Activated CD4-positive, CD25-positive, alpha-beta regulatory T cell (primary cell): ENCODE measurements at places on chromosomes 6 and 20.

- no peak for DNase-seq
Measured at GRCh38 chr6:104240865-104241264, 618.9 kb downstream of the HACE1 start.

GRCh38 chr6:112266331-112266730 is 12.0 kb upstream of the LAMA4 start:
- no peak for DNase-seq

DNA sequence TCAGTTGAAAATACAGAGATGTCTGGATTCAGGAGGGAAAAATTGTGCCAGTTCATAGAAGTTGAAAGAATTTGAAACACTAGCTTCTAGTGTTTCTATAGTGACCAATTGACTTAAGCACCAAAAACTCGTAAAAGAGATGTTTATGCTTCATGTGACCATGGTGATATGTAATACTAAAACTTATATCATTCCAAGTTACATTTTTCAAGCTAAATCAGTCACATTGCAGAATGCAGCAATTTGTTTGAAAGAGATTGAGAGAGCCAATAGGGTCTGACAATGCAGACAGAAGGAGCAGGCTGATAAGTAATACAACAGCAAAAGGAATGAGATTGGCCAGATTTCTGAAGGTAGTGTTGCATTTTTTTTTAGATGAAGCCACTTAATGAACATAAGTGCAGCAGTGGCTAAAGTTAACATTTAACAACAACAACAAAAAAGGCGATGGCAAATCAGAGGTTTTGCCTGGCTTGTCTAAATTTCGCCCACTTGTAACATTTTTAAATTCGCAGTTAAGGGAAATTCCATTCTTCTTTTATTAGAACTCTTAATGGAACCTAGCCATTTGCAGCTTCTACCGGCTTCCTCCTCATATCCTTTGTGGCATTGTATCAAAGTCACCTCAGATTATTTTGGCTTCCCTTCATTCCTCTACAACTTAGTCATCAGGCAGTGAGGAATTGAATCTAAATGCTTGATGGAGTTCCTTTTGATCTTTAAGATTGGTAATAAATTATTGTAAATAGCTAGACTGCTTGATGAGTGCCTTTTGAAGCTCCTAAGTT is 484.0 kb upstream of the SOX4 start:
- DNase-seq: no peak

- DNase-seq: peak; percentile 17
Measured at GRCh38 chr6:14276667-14277404, 159.3 kb downstream of the CD83 start.

DNA sequence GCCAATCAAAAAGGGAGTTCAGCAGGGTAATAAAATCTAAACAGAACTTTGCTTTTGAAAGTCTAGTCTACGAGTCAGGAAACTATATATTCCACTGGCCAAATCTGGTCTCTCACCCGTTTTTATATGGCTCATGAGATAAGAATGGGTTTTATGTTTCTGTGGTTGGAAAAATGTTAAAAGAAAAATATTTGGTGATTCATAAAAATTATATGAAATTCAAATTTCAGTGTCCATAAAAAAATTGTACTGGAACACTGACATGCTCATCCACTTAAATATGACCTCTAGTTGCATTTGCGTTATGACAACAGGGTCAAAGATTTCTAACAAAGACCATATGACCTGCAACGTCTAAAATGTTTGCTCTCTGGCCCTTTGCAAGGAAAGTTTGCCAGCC is 22.3 kb upstream of the LAMP5 start:
- DNase-seq: no peak

- no peak for DNase-seq
Measured at GRCh38 chr20:3360752-3361151, 46.7 kb downstream of the DNAAF9 start.

DNA sequence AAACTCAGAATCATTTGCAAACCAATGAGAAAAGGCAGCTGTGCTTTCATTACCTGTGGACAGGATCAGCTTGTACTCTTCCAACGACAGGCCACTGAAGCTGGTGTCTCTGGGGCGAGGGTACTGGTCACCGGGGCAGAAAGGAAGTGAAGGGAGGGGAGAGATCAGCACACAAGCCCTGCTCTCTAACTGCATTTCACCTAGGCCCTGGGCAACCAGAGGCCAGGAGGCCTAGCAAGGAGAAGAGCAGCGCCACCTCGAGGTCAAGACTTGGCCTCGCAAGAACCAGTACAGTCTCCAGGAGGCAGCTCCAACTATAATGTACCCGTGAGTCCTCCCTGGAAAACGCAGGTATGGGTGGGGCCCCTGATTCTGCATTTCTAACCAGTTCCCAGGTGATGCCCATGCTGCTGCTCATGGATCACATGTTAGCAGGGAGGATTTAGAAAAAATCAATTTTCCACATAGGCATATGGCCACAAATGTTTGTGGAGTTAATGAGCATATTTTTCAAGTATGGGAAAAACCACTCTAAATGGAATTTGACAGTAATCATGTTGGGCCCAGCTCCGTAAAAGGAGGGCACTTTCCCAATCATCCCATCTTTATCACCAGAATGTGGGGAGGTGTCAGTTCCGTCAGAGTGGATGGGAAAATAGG is 11.0 kb downstream of the UQCC2 start:
- peak; percentile 31 for DNase-seq

DNA sequence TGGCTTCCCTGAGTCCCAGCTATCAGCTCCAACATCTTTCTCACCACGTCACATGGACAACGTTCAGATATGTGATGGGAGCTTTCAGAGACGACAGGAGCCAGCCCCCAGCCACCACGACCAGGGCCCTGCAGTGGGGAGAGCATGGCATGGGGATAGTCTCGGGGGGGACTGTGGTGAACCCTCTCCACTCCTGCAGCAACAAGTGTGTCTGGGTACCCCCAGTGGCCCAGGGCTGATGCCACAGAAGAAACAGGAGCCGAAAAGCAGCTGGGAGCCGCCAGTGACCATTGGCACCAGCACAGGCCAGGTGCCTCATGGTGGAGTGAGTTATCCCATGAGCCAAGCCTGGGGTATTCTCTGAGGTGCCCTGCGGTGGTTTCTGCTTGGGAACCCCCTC is 339.7 kb downstream of the TAF4 start:
- no peak for DNase-seq
